Activated CD4-positive, alpha-beta T cell treated with anti-CD3 and anti-CD28 coated beads, Interleukin-2, amount 10 ng/mL, durations not matched to agents 7 days and 5 days (primary cell): ENCODE measurements at places on chromosomes 11 and 22. TPM values are rescaled to one million over a fixed set of nuclear protein-coding genes. Genes with fewer than 3 reads are reported as not detected.

DNA sequence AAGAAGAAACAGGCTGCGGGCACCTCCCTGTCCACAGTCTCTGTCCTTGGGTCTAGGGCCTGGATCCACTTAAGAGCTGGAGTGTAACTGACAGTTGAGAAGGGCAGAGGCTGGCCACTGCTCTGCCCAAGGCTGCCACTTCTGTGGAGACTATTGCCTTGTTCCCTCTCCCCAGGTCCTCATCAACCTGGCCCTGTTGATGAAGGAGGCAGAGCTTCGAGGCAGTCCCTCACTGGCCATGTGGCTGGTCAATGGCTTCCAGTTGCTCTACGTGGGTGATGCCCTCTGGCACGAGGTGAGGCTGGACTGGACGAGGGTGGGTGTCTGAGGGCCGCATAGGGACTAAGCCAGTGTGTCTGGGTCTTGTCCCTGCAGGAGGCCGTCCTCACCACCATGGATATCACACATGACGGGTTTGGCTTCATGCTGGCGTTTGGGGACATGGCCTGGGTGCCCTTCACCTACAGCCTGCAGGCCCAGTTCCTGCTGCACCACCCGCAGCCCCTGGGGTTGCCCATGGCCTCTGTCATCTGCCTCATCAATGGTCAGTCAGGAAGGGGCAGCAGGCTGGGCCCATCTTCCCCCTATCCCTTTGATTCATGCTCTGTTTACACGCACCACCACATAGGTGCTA lies 2.8 kb downstream of the ZNHIT2 start:
- no peak for DNase-seq

GRCh38 chr11:92386577-92386976 lies 162.0 kb downstream of the FAT3 start:
- DNase-seq: no peak

DNA sequence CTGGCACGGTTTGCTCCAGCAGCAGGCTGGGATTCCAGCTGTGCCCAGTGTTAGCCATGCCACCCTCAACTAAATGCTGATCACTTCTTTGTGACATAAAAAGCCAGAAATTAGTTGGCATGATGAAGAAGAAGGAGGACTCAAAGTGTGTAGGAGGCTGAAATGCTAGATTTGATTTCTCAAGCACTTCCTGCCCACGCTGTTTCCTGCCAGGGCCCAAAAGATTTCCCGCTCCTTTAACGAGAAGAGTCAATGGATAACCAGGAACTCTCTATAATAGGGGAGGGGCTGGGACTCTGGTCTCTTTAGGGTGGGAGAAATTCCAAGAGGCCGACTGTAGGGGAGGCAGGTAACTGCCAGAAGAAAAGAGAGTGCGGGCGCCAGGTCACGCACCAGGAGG lies 26.4 kb downstream of the APOL3 start:
- DNase-seq: no peak

Gene TEF
- total RNA-seq: 3.4 TPM

Gene KRTAP5-2
- not detected for total RNA-seq

DNA sequence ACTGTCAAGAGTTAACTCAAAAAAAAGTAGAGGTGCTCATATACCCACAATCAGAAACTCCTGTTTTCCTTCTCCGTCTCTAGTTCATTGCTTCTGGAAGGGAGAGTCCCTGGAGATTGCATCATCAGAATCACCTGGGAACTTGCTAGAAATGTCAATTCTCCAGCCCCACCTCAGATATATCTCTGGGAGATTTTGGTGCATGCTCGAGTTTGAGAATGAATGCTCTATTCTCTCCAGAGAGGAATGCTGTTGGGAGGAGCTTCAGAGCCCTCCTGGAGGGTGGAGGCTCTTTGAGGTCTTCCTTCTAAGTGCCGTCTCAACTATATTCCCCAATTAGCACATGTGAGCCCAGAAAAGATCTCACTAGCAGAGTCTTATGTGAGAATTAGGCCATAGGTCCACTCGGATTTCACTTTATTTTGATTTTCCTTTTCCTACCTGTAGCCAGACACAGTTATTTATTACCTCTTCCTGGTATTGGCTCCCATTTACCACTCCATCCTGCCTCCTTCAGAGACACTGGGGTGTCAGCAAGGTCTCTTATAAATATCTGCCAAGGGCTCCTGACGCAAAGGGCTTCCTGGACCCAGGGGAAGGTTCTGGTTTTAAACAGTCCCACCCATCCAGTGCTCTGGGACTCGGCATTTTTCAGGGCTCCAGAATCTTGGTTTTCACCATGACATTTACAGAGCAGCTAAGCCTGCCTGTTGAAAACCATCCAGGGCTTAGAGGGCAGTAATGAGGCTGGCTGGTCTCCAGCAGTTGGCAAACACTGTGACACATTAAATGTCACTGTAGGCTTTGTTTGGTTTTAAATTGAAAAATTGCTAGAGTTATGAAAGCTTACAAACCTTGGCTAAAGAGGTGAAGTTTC lies 136.2 kb downstream of the CD44 start:
- DNase-seq: no peak

Gene SLC37A2
- 0.60 TPM for total RNA-seq
